NCI-H446 (cell line): ENCODE measurements at places on chromosomes 2 and 18.

- no peak for DNase-seq
Measured at GRCh38 chr2:239179851-239180371, 220.9 kb downstream of the HDAC4 start.

DNA sequence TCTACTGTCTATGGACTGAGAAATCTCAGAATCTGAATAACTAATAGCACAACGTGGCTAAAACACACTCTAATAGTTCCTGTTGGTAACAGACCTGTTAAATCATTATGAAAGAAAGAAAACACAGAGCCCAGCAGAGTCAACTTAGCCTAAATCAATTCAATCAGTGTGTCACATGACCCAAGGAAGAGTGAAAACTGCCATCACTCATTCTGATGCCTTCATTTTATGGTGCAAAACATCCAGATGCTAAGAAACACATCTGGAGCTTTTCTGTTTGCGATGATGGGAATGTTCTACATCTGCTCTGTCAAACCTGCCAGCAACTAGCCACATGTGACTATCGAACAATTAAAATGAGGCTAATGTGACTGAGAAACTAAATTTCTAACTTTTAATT, 295.7 kb upstream of the TRIB2 start:
- no peak for DNase-seq

DNA sequence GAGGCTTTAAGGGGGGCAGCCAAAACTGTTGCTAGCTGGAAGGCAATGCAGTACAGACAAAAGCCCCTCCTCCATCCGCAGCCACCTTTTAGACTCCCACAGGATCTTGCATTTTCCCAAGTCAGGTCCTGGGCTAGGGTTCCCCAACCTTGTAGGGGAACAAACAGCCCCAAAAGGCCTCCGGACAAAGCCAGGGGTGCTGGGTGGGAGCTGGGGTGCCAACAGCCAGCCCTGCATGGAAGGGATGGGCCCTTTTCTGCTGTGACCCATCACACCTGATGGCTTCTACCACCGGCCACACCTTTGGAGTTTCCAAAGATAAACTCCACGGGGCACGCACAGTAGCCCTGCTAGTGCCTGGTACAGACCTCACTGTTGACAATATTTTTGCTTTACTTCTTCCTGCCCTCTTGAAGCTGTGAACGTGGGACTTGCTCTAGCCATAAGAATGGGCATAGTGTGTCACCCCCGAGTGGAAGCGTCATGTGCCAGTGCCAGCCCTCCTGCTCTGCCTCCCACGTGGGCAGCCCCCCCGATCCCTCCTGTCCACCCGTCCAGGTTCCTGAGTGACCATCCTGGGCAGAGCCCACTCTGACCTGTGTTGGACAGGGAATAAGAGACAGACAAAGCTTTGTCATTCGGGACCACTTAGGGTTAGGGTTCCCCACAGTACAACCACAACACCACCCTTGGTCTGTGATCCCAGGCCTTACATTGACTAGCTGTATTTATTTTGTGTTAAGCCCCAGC, 18.8 kb downstream of the TUBB6 start:
- DNase-seq = no peak

DNA sequence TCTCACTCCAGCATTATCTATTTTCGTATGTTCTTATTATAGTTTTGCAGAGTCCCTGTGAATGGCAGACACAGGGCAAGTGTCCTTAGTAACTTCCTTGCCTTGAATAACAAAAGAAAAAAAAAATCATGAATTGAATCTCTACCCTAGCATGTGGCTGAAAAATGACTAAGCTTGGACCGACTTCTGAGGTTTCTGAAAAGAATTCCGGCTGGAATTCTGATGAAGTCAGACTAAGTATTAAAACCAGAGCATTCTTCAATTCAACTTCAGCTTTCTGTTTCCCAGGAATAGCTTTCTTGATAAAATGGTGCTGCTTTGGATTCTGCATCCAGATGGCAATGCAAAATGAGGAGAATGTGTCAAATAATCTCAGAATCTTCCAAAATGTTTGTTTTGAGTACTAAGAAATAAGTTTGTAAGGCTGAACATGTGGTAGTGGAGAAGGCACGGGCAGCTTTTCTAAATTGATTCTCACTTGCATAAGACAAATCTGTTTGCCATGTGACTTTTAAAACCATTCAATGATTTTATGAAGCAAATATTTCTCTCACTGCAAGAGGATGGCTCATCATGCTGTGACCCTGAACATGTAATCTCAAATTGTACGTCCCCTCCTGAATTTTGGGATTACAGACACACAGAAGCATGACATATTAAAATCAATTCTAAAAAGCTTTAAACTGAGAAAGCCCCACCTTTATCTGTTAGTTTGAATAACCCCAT, 1462.8 kb upstream of the LRRTM1 start:
- no peak for DNase-seq

DNA sequence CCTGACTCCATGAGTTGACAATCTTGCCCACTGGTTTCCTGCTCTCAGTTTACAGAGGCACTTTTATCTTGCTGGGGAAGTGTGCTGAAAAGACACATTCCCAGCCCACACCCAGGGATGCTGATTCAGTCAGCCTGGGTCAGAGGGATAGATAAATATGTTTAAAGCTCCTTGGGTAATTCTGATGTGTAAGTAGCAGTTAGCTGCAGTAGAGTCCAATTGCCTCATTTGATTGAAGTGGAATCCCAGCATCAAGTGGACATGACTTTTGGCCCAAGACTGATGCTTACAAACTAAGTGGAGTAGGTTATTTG, 29.4 kb downstream of the PSD4 start:
- DNase-seq = no peak

DNA sequence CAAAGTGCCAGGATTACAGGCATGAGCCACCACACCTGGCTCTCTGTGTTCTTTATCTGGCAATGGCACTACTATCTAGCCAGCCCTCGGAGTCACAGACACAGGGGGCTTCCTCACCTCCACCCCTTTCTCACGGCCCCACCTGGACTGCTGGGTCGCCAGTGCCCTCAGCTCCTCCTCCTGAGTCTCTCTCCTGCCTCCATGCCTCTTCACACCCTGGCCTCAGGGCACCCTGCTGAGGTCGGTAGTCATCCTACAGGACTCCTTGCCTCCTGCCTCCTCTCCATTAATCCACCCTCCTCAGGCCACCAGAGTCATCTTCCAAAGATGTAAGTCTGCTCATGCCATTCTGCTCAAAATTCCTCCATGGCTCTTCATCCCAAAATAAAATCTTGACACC, 8.6 kb upstream of the ASPRV1 start:
- DNase-seq = no peak

DNA sequence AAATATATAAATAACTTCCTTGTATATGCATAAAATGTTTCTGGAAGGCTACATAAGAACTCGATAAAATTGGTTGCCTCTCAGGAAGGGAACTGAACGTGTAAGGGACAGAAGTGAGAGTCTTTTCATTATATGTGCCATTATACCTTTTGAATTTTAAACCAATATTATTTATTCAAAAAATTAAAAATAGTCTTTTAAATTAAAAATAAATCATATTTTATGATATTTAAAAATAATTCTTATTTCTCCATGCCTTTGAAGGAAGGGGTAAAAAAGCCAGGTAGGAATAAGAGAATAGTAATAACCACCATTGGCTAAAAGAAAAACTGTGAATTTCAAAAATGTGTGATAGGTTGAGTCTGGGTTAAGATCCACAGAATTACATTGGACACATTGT, 45.7 kb upstream of the C2orf74 start:
- DNase-seq = no peak

- no peak for DNase-seq
Measured at GRCh38 chr2:61549546-61549945, 11.4 kb upstream of the XPO1 start.

- no peak for DNase-seq
Measured at GRCh38 chr2:112010751-112011150, 44.3 kb upstream of the TMEM87B start.

DNA sequence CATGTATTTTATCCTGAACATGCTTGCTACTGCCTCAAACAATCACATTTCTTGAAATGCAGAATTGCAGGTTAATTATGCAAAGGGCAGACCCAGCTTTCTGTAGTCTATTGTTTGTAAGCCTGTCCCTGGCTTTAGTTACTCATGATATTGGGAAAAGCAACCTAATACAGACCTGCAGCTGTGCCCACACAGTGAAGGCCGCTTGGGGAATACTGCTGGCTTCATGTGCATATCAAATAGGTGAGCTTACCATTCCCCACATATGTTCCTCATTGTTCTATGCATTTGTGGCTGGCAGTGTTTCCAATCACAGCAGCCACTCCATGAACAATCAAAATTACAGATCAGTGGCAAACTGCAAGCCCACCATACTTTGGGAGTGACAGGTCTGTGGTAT, 186.3 kb downstream of the TMEM163 start:
- DNase-seq = no peak

- no peak for DNase-seq
Measured at GRCh38 chr2:201532686-201533304, 81.3 kb downstream of the STRADB start.

DNA sequence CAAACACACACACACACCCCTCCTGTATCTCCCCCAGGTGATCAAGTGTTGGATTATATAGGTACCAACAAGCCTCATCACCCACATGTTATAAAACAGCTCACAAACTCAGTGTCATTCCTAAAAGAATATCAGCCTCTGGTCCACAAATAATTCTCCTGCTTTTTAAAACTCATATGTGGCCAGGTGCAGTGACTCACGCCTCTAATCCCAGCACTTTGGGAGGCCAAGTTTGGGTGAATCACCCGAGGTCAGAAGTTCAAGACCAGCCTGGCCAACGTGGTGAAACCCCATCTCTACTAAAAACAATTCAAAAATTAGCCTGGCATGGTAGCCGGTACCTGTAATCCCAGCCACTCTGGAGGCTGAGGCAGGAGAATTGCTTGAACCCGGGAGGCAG, 87.8 kb downstream of the LRATD1 start:
- no peak for DNase-seq

- DNase-seq = peak; percentile 78
Measured at GRCh38 chr2:38091760-38092159, 15.8 kb upstream of the CYP1B1 start.

DNA sequence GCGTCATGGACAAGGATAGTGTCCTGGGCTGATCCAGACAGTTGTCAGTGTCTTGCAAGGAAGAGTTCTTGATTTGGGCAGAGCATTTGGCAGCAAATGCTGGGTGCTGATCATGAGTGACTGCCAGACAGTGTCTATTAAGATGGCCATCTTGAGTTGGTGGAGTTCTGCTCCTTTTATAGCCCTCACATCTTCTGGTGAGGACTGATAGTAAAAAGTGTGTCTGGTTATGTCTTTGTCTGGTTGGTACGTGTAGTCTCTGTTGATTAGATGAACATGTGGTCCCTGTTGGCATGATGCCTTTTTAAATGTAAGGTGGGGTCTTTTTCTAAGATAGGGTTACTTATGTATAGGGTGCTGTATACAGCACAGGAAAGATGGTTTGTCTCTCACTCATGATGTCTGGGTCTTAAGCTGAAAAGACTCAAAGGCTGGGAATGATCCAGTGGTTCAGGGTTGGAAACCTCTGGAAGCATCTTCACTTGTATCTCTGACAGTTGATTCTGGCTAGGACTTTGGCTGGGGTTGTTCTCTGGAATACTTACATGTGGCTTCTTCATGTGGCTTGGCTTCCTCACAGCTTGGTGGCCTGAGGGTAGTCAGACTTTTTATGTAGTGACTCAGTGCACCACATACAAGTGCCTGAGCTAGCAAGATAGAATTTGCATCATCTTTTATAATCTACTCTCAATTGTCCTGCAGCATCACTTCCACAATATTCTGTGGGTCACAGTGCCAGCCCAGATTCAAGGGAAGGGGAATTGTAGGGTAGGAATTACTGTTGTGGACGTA, 11.8 kb downstream of the MTX2 start:
- no peak for DNase-seq

- peak; percentile 8 for DNase-seq
Measured at GRCh38 chr2:178829299-178829960, 22.2 kb upstream of the TTN start.

- no peak for DNase-seq
Measured at GRCh38 chr2:238140040-238140439, 1.6 kb downstream of the KLHL30 start.

GRCh38 chr18:24983566-24984139, 368.3 kb downstream of the ZNF521 start:
- no peak for DNase-seq

- DNase-seq = no peak
Measured at GRCh38 chr2:238403632-238404405, 22.9 kb upstream of the ASB1 start.

- DNase-seq = no peak
Measured at GRCh38 chr2:130251535-130251872, 53.3 kb upstream of the TUBA3E start.

GRCh38 chr2:204177251-204177976, 240.9 kb downstream of the ICOS start:
- DNase-seq = no peak

GRCh38 chr2:28606986-28607441, 111.2 kb downstream of the PLB1 start:
- no peak for DNase-seq

GRCh38 chr2:16044946-16045456, 104.7 kb downstream of the MYCN start:
- DNase-seq = no peak

GRCh38 chr2:235468978-235469655, 24.7 kb upstream of the AGAP1 start:
- no peak for DNase-seq

DNA sequence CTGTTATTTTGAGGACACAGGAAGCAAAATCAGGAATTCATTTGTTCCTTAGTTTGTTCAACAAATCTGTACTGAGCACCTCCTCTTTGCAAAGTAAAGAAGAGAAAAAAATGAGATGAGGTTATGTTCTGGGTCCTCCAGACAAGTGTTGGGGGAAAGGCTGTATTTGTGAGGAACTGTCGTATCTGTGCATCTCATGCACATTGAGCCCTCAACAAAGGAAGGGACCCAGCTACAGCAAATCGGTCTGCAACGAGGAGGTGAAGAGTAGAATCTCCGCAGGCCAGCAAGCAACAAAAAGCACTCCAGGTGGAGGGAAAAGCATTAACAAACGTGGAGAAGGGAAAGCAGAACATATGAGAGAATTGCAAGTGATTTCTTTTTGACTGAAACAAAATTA, 143.0 kb upstream of the CYP1B1 start:
- DNase-seq = no peak

DNA sequence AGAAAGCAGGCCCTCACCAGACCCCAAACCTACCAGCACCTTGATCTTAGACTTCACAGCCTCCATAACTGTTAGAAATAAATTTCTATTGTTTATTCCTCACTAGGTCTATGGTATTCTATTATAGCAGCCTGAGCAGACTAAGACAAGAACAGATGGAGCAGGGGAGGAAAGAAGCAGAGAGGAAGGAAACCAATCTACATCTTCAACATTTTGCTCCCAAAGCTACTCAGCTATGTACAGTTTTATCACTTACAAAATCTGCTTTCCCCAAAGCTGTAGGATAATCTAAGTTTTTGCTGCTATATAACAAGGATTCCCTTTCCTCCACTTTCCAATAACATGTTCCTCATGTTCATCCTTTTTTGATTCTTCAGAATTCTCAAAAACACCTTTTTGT, 274.4 kb upstream of the CHAC2 start:
- DNase-seq = no peak

GRCh38 chr2:218993345-218994315, at the start of gene CRYBA2:
TSS of gene CRYBA2 (minus strand) at chr2:218993422. CDS start at chr2:218993176, 246 bp downstream.
- no peak for DNase-seq

GRCh38 chr2:207083361-207084110, 82.2 kb downstream of the KLF7 start:
- DNase-seq = no peak
